ENCODE measurements at places on chromosomes 5 and 9. TPM values are rescaled to one million over a fixed set of nuclear protein-coding genes. Genes with fewer than 3 reads are reported as not detected.

Gene ARAP3
- total RNA-seq, result 8.6 TPM

DNA sequence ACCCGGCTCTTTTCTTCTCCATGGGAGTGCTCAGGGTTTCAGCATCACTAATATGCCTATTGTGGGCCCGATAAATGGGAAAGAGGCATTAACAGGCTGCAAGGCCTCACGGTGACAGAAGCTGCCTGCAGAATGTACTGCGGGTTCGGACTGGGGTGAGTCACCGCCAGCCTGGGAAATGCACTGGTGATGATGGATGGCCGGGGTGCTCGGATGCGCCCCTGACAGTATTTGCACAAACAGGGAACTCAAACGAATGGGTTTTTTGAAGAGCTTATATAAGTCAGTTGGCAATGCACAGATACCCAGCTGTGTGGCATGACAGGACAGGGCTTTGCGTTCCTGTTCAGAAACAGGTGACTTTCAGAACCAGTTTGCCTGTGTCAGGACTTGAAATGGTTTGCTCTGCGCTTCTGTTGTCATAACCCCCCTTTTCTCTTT is 42.0 kb upstream of the PITX1 start:
- no peak for DNase-seq
- H3K4me1 ChIP-seq, result no peaks in the 10 kb centered on the region
- H3K27me3 ChIP-seq, result peaks cover 4% of the 10 kb centered on the region
- H3K36me3 ChIP-seq, result no peaks in the 10 kb centered on the region
- H3K27ac ChIP-seq, result no peak overlapping the region

DNA sequence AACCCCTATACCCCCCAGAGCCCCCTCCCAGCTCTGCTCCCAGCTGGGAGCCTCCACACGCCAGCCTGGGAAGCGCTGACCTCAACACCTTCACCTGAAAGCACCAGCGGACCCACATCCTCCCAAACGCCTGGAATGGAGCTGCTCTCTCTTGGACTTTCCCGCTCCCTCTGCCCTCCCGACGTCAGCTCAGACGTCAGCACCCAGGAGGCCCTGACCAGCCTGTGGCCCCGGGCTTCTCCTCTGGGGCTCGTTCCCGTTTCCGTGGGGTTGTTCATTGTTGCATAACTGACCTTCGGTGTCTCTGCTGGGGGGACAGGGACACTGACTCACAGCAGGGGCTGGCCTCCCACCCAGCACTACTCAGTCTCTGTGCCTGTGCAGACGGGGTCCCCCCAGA is 35.0 kb upstream of the SLC6A3 start:
- H3K4me1 ChIP-seq, result peaks cover 4% of the 10 kb centered on the region
- no peaks in the 10 kb centered on the region for H3K36me3 ChIP-seq
- H3K4me3 ChIP-seq, result no peak overlapping the region
- H3K27ac ChIP-seq, result peak overlapping the region; percentile 3
- no peak for DNase-seq

GRCh38 chr9:122070728-122071515 is 22.2 kb downstream of the TTLL11 start:
- H3K36me3 ChIP-seq, result no peaks in the 10 kb centered on the region
- no peak overlapping the region for H3K27ac ChIP-seq
- H3K4me1 ChIP-seq, result peaks cover 5% of the 10 kb centered on the region
- DNase-seq, result no peak
- H3K4me3 ChIP-seq, result no peak overlapping the region
- H3K27me3 ChIP-seq, result peaks cover 5% of the 10 kb centered on the region

GRCh38 chr5:89236900-89237299 is 353.9 kb upstream of the MEF2C start:
- no peak overlapping the region for H3K27ac ChIP-seq
- H3K36me3 ChIP-seq, result no peaks in the 10 kb centered on the region
- no peaks in the 10 kb centered on the region for H3K27me3 ChIP-seq
- DNase-seq, result no peak

GRCh38 chr9:97747201-97747965 is 50.2 kb upstream of the XPA start:
- DNase-seq, result no peak
- no peak overlapping the region for H3K4me3 ChIP-seq
- no peaks in the 10 kb centered on the region for H3K36me3 ChIP-seq
- H3K4me1 ChIP-seq, result no peaks in the 10 kb centered on the region
- H3K27ac ChIP-seq, result no peak overlapping the region

- no peaks in the 10 kb centered on the region for H3K4me1 ChIP-seq
- no peaks in the 10 kb centered on the region for H3K27me3 ChIP-seq
- no peak for DNase-seq
These were observed 83.4 kb downstream of the PHF2 start for GRCh38 chr9:93659837-93660177.
